Thoracic aorta endothelial cell (primary cell): ENCODE measurements at places on chromosomes 5 and 9. TPM values are rescaled to one million over a fixed set of nuclear protein-coding genes. Genes with fewer than 3 reads are reported as not detected.

The DMRT3 gene
- not detected in 2 replicates for total RNA-seq

The CCL28 gene
- 1.5 and 2.4 TPM in 2 replicates for total RNA-seq

The SPATA31C1 gene
- total RNA-seq = not detected in 2 replicates

The MRPL50 gene
- total RNA-seq = 19.5 and 20.3 TPM in 2 replicates

The PCDHGA10 gene
- 4.7 and 5.5 TPM in 2 replicates for total RNA-seq

The NR6A1 gene
- 0.27 and 1.2 TPM in 2 replicates for total RNA-seq

The FBXO38 gene
- total RNA-seq = 87.9 and 111 TPM in 2 replicates

The ADRB2 gene
- total RNA-seq = 4.1 and 8.3 TPM in 2 replicates

The SPATA31D4 gene
- not detected in 2 replicates for total RNA-seq

The SLC36A2 gene
- not detected in 2 replicates for total RNA-seq

The PCDHGB6 gene
- total RNA-seq = 2.9 and 3.3 TPM in 2 replicates
